ENCODE measurements at places on chromosomes 1 and 21.

GRCh38 chr1:37540036-37540785 is 13.9 kb downstream of the SNIP1 start:
- no peak for DNase-seq

- no peak for DNase-seq
Observed at GRCh38 chr1:107309962-107310361, 169.1 kb downstream of the NTNG1 start.

DNA sequence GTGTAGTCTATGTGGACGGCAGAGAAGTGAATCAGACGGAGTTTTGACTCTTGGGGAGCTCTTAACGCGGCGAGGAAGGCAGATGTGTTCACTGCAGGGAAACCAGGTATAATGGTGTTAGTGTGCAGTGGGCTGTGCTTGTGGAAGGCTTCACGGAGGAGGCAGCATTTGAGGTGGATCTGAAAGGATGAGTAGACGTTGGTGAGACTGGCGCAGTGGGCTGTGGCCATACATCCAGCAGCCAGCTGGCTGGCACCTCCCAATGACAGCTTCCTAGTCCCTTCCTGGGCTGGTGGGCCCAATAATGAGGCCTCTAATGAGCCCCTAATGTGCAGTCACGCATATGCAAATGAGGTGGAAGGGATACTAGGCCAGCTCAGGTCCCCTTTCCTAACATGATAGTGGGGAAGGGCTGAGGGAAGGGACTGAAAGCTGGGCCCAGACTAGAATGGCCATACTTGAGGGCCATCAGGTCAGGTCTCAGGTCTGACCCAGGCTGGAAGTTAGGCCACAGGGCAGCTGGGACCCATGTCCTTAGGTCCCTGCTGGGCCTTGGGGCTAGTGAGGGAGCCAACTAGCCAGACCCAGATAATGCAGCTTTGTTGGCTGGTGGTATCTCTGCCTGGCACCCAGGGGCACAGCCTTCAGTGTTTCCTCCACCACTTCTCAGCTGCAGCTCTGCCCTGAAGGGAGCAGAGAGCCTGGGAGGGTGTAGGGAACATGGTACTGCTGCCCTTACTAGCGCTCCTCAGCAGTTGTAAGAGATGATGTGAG is 3.8 kb downstream of the MAP7D1 start:
- DNase-seq = no peak

DNA sequence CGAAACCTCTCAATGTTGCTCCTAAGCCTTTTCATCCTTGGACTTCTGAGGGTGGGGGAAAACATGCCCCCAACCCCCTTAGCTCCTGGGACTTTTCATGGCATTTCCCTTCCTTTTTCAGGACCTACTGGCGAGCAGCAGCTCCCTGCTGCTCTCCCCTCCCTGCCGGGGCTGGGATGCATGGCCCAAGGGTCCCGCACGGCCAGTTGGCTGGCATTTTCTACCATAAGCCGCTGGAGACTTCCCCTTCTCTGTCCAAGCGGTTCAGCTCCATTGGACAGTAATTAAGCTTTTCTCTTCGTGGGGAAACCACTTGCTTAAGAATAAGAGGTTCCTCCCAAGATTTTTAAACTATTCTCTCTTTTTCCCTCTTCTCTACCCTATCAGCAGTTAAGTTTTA is 52.8 kb downstream of the FCRL5 start:
- no peak for DNase-seq

- DNase-seq = peak; percentile 34
Observed at GRCh38 chr1:204464187-204464631, 30.4 kb downstream of the PIK3C2B start.

- peak; percentile 32 for DNase-seq
Observed at GRCh38 chr1:207321790-207322645, 540 bp downstream of the CD55 start.

DNA sequence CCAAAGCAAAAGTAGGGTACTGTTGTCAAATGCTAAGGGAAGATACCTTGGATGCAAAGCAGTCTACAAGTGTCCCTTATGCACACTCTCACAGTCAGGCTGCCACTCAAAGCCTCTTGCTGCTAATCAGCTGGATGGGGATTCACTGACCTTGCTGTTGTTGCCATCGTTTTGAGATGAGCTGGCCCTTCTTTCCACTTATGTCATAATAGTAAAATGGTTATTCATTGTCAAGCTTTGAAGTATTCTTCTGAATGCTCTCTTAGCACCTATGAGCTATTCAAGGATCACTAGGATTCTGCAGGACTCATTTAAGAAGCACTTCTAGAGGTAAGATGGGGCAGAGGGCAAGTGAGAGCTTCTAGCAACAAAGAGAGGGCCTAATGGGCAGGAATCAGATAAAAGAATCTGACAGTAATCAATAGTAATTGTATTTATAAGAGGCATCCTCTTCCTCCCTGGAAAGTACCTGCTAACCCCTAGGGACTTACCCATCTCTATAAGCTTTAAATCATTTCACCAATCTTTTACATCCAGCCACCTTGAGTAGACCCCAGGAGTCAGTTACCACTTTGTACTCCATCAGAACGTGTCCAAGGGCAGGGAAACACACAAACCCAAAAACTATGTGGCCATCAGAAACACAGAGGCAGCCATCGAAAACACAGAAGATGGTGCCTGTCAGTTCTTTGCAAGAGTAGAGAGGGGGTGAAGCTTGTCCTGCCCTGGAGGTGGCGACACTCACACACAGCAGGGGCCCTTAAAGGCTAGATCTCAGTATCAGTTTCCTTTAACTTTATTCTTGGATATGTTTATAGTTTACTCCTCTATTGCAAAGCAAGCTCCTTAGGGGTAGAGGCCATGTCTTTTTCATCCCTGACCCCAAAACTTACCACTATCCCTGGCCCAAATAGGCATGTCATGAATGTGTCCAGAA is 103.7 kb upstream of the NFIA start:
- peak; percentile 36 for DNase-seq

DNA sequence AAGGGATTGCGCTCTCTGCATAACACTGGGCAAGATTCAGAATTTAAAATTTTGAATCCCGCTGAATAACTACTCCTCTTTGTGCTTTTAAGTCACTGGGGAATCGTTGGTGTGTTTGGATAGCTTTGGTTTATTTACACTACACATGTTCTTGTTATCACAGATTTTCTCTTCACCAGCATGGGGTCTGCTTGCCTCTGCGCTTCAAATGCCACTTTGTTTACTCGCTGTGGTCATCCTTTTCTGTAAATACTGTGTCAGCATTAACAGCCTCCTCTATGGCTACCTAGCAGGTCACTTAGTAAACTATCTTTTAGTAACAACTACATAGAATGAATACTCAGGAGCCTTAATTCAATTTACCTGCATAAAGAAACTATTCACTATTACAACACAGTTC is 14.4 kb upstream of the KCNH1 start:
- no peak for DNase-seq

DNA sequence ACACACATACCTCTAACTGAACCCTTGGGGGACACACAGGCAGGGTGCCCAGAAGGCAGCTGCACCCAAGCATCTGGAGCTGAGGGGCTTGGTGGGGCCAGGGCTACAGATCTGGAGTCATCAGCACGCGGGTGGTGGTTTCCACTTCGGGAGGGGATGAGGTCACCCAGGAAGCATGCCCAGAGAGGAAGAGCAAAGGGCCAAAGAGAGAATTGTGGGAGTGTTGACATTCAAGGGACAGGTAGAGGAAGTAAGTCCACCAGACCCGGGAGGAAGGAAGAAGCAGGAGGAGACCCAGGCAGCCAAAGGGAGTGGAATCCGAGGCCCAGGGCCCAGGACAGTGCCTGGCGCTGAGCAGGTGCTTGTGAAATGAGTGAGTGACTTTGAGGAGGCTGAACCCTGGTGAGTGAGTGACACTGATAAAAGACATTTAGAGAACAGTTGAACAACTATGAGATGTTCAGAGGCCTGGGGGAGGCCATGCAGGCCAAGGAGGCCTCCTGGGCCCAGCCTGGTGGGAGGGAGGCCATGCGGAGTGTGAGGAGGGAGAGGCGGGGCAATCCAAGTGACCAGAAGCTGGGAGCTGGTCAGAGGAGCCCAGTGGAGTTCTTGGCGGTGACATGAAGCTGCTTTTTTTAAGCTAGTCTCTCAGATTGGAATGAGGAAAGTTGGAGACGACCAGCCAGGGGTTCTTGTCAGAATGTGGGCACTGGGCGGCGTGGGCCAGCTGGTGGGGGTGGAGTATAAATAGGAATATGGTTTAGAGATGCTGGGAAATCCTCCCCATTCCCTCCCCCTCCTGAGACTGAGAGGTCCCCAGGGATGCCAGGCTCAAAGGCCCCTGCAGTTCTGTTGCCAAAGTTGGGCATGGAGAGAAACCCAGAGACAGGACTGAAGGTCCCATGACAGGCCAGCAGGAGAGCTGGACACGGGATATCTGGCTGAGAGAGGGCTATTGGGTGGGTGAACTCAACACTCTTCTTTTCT is 7.9 kb downstream of the CDK18 start:
- DNase-seq = no peak

- peak; percentile 52 for DNase-seq
Observed at GRCh38 chr1:179953974-179954492, 577 bp upstream of the CEP350 start.
